Endothelial cell (in vitro differentiated cells): ENCODE measurements at places on chromosomes 11 and 22. TPM values are rescaled to one million over a fixed set of nuclear protein-coding genes. Genes with fewer than 3 reads are reported as not detected.

The CSNK2A3 gene
- total RNA-seq = 4.3 TPM

The HEPHL1 gene
- total RNA-seq = not detected

DNA sequence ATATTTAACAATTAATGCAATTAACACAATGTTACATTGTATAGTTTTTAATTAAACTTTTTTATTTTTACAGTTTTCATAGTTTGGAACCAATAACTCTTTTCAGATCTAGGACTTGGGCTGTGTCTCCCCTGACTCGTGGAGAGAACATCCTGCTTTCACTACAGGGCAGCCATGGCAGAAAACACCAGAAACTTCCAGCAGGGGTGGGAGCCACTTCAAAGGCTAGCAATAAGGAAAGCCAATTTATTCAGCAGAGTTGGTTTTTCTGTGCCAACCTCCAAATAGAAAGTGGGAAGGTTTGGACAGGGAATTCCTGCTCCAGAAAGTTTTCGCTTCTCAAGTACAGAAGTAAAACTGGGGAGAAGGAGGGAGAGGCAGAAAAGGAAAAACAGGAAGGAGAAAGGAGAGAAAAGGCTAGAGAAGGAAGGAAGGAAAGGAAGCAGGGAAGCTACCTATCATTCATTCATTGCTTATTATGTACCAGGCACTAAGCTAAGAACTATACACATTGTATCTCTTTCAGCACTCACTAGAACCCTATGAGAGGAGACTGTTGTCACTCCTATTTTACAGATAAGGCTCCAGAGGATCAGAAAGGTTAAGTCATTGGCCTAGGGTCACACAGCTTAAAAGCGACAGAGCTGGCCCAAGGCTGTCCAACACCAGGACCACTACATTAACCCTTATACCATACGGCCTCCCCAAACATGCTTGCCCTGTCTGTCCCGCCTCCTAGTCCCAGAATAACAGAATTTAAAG lies 54.8 kb upstream of the CREB3L1 start:
- peak; percentile 17 for DNase-seq

DNA sequence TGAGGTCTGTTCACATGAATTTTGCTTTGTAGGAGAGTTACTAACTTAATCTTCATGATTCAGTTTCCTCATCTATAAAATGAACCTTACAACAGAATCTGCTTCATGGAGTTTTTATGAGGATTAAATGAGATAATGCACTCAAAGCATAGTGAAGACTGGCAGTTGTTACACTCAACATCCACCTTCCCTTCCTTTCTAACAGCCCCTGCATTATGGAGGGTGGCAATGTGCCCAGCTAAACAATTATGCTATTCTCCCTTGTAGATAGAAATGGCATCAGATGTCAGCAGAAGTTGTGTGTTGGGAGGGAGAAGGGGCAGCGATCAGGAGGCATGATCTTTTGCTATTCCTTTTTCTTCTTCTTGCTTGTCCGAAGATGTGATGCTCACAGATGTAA lies 6.5 kb downstream of the POU2AF1 start:
- DNase-seq = no peak

DNA sequence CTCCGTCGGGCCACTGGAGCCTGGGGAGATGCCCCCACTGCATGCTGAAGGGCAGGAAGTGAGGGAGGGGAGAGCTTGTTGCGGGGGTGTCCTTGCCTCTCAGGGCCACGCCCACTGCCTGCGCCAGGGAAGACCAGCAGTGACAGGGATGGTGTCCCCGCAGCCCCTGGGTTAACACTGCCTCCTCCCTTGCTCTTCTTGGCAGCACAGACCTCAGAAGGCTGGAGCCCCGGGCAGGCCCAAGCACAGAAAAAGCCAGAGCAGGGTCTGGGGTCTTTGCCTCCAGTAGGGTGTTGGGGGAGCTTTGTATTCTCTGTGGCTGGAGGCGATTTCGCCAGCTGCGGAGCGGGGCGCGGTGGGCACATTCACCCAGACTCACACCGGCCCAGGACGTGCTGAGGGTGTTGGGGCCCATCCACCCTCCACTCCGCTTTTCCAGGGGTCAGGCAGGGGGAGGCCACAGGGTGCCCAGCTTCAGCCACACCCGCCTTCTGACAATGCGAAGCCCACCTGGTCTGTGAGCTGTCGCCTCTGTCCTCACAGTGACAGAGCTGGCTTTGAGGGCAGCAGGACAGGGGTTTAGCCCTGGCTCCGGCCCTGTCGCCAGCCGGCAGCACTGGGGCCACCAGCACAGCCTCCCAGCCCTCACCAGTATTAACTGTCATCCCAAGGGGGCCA lies 83.7 kb downstream of the CDKN1C start:
- no peak for DNase-seq

GRCh38 chr11:131998020-131998419 lies 627.6 kb downstream of the NTM start:
- DNase-seq = no peak

DNA sequence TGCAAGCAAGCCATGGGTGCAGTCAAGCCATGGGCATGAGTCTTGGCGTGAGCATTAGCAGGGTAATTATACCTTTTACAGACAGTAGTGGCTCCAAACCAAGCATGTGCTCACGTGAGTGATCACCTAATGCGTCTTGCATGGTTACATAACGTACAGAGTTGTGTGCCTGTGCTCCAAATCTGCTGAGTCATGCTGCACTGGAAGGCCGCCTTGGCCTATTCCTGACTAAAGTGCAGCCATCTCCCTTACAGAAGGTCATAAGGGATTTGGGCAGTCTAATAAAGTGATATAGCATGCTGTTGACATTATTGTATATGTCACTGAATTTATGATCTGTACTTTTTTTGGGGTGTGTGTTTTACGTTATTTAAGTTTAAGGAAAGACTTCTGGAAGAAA lies 102.4 kb downstream of the ARHGAP42 start:
- no peak for DNase-seq

GRCh38 chr11:60347084-60347797 lies 20.2 kb downstream of the MS4A6E start:
- DNase-seq = no peak
